Activated gamma-delta T cell (primary cell): ENCODE measurements at places on chromosomes 3 and 15.

GRCh38 chr3:158770741-158771350, 31.0 kb upstream of the MFSD1 start:
- no peak for DNase-seq

DNA sequence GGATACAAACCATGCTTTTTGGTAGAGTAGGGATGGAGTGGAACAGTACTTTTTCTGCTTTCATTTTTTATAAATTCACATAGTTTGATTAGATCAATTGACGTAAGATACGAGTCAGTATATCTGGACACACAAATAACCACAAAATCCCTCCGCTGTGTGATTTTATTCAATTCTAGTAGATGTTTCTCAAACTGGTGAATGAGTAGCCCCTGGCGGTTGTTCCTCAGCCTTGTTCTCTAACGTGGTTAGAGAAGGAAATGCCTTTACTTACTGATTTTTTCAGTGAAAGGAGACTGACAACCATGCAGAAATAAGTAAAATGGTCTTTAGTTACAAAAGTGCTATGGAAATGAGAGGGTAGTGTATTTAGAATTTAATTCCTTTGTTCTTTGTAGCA, 161.0 kb downstream of the TCF12 start:
- DNase-seq = no peak

DNA sequence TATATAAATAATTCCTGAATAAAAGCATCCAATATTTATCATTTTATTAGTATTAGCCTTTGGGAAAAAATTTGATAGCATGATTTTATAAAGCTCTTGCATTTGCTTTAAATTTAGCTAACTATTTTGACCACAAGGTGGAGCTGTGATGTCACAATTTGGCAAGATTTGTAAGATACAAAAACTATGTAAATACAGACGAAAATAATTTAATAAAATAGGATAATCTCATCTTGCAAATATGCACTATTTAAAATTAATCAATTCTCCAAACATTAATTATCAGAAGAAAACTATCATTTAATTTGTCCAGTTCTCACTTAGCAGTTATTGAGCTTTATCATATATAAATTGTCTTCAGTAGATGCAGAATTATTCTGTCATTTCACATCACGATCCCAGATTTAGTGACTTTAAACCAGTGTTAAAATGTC, 95.4 kb downstream of the PLOD2 start:
- no peak for DNase-seq

DNA sequence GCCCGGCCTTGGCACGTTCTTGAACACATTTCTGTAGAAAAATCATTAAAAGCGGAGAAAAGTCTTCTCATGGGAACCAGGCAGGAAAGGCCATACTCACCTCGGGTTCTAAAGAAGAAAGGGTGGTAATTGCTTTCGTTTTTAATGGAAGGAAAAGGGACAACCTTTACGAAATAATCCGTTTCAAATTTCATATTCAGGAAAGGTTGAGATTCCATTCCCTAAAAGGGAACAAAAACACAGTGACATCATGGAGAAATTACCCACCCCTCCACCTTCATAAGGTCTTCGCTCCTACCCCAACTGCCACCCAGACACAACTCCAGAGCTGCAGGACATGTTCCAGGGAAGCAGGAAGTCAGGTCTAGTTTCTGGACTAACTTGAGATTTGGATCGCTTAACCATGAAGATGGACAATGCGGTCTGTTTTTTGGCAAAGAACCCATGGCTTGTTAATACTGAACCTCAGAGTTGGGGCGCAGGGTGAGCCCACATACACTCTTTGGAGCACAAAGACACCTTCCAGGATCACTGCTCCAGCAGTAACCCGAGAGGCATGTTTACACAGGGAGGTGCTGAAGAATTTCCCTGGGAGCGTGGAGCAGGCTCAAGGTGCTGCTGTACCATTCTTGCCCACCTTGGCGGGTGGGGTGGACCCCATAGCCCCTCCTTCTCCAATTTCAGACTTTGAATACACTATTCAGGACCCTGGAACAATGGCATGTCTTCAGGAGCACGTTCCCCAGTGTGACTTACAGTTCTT, 49.2 kb downstream of the SPATA12 start:
- no peak for DNase-seq

- no peak for DNase-seq
These were observed 31.3 kb upstream of the EBLN2 start for GRCh38 chr3:73030073-73030597.

DNA sequence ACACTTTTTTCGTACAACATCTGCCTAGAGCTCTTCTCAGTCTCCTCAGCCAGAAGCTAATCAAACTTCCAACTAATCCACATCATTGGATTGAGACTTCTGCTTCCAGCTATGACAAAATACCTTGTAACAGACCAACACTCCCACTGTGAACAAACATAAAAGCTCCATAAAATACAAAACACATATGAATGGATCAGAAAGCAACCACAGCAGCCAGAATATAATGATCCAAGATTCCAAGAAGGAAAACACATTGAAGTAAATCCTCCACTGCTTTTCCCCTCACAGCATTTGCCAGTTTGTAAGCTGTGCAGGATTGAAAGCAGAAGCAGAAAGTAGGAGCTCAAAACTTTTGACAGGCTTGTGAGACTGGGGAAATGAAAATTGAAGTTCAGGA, 863.2 kb downstream of the TUSC7 start:
- DNase-seq = no peak

GRCh38 chr3:106421909-106422308, 553.1 kb upstream of the CBLB start:
- DNase-seq = no peak

DNA sequence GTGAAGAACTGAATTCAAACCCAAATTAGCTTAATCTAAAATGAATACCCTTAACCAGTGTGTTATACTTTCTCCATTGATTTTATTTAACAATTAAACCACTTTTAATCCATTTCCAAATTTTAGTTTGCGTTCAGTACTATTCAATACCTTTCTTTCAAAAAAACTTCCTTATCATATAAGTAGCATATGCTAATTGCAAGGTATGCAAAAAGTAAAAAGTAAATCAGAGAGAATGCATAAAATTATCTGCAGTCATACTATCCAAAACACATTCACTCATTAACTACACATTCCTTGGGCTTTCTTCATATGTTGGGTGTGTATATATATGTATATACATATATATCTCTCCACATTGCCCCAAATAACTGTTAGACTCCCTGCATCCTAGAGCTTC, 208.8 kb downstream of the CADM2 start:
- DNase-seq = no peak

- no peak for DNase-seq
These were observed 63.2 kb downstream of the MEIS2 start for GRCh38 chr15:37037071-37037655.
